ENCODE measurements at places on chromosomes 3 and 15. TPM values are rescaled to one million over a fixed set of nuclear protein-coding genes. Genes with fewer than 3 reads are reported as not detected.

UBA7 gene
- total RNA-seq, result 86.4 TPM

ECE2 gene
- 18.8 TPM for total RNA-seq

PHLDB2 gene
- 25.9 TPM for total RNA-seq

CSPG4 gene
- 13.8 TPM for total RNA-seq

ISLR2 gene
- not detected for total RNA-seq
